BE2C (cell line): ENCODE measurements at places on chromosomes 6 and 20.

GRCh38 chr20:33654680-33655161, 7.4 kb upstream of the C20orf144 start:
- DNase-seq: no peak

- no peak for DNase-seq
These were observed 363.1 kb upstream of the AGPAT4 start for GRCh38 chr6:161636882-161637430.

- DNase-seq: no peak
These were observed 70.1 kb upstream of the TULP4 start for GRCh38 chr6:158242071-158242606.

GRCh38 chr20:1876217-1876921, 18.8 kb upstream of the SIRPA start:
- DNase-seq: peak; percentile 10

DNA sequence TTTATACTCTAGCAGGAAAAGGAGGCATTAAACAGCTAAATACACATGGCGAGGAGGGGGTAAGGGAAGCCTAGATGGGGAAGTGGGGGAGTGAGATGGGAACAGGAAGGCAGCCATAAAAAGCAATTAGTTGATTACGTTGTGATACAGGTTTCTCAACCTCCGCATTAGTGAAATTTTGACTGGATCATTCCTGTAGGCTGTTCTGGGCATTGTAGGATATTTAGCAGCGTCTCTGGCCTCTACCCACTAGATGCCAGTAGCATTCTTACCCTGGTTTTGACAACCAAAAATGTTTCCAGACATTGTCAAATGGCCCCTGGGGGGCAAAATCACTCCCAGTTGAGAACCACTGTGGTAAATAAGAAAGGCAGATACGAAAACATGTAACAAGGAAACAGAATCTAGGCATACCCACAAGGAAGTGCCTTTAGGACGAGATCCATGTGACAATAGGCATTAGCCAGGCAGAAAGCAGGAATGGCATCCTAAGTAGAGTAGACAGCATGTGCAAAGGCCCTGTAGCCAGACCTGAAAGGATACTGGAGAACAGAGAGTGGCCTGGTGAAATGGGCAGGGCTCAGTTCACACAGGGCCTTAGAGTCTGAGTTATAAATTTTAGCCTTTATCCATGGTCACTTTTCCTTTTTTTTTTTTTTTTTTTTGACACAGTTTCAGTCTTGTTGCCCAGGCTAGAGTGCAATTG, 25.8 kb upstream of the PTPN1 start:
- DNase-seq: no peak

GRCh38 chr6:69796073-69796641, 653 bp downstream of the LMBRD1 start:
- no peak for DNase-seq

GRCh38 chr6:42498473-42499128, 46.9 kb upstream of the TRERF1 start:
- DNase-seq: peak; percentile 29

- DNase-seq: no peak
These were observed 48.2 kb upstream of the GMPR start for GRCh38 chr6:16190214-16190613.

GRCh38 chr20:625360-625932, 15.3 kb upstream of the TCF15 start:
- no peak for DNase-seq

- no peak for DNase-seq
These were observed 110.4 kb downstream of the TTLL2 start for GRCh38 chr6:167435209-167435728.

- no peak for DNase-seq
These were observed 286.0 kb downstream of the ADGB start for GRCh38 chr6:146884728-146885127.

DNA sequence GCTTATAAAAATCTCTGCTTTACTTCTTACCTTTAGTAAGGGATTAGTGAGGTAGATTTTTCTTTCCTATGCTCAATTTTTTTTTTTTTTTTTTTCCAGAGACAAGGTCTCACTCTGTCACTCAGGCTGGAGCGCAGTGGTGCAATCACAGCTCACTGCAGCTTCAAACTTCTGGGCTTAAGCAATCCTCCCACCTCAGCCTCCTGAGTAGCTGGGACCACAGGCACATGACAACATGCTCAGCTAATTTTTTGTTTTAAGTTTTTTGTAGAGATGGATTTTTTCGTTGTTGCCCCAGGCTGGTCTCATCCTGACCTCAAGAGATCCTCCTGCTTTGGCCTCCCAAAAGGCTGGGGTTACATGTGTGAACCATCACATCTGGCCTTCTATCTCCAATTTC, 58.9 kb upstream of the RREB1 start:
- no peak for DNase-seq

GRCh38 chr6:157556671-157557430, 175.9 kb downstream of the ZDHHC14 start:
- no peak for DNase-seq

- no peak for DNase-seq
These were observed 30.4 kb downstream of the ELOVL2 start for GRCh38 chr6:11013721-11014070.

GRCh38 chr6:111987295-111987694, 66.6 kb upstream of the CCN6 start:
- no peak for DNase-seq

- no peak for DNase-seq
These were observed 60.4 kb upstream of the QKI start for GRCh38 chr6:163354085-163354484.
